ENCODE measurements at places on chromosomes 12 and 14.
A peak's percentile ranks its signal among the peaks of the same experiment; 100 is the strongest.

- H3K27me3 ChIP-seq, result peaks cover 34% of the 10 kb centered on the region
- H3K4me3 ChIP-seq, result no peak overlapping the region
- H3K36me3 ChIP-seq, result peaks cover 3% of the 10 kb centered on the region
- H3K4me1 ChIP-seq, result no peaks in the 10 kb centered on the region
- DNase-seq, result no peak
- no peak overlapping the region for H3K27ac ChIP-seq
Observed at GRCh38 chr14:81314443-81315175, 85.5 kb downstream of the STON2 start.

DNA sequence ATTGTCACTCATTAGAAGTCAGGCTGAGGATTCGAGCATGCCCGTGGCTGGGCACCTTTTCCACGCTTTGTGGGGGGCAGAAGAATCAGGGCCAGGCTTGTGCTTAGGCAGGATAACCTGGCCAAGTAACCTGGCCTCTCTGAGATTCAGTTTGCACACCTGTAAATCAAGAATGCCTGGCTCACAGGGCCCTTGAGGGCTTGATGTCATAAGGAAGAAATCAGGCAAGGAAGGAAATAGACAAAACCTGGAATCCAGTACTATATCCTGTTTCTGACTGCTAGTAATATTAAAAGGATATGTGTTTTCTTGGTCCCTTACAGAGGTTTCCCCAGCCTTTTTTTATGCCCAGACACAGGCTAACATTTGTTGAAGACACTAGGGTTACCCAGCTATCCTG is 91.9 kb downstream of the SAMD4A start:
- H3K27ac ChIP-seq, result no peak overlapping the region
- no peaks in the 10 kb centered on the region for H3K36me3 ChIP-seq
- H3K4me1 ChIP-seq, result no peaks in the 10 kb centered on the region
- H3K27me3 ChIP-seq, result peaks cover 90% of the 10 kb centered on the region
- DNase-seq, result no peak

DNA sequence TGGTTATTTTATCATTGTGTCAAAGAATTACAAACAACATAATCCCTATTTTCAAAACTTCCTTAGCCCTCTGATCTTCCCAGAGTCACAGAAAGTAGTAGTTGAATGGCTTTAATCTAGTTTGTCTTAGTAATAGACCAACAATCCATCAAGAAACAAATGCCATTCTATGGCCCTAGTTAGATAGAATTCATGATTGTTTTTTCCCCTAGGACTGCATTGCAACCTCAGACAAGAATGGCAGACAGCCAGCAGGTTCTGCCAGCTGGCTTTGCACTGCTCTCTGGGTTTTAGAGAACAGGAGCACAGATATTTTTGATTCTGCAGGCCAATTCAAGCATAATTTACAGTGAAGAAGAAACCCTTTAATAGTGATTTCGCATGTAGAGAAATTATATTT is 33.8 kb downstream of the SYT1 start:
- DNase-seq, result no peak
- no peak overlapping the region for H3K27ac ChIP-seq
- H3K4me1 ChIP-seq, result no peaks in the 10 kb centered on the region
- no peaks in the 10 kb centered on the region for H3K27me3 ChIP-seq

DNA sequence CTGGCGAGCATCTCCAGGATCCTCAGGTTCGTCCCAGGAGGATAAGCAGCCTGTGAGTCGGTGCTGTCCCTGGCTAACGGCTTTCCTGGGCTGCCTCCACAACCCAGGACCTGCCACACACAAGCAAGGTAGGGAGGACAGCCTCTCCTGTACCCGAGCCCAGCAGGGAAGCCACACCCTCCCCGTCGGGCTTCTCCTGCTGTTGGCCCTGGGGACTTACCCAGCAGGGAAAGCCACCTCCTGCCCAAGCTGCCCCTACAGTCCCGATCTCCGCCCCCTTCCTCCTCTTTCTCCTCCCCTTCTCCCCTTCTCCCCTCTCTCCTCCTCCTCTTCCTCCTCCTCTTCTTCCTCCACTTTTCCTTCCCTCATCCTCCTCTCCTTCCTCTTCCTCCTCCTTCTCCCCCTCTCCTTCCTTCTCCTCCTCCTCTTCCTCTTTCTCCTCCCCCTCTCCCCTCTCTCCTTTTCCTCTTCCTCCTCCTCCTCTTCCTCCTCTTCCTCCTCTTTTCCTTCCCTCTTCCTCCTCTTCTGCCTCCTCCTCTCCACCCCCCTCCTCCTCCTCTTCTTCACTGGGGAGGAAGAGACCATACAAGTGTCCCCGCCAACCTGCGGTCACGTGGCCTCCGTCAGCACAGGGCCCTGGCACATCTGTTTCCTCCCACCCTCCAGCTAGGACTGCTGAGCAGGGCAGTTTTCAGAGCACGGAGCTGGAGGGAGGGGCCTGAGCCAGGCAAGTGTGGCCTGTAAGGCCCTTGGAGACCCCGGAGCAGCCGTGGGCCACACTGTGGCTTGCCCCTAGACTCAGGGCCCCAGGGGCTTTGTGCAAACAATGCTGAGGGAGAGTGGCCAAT is 17.3 kb upstream of the RFLNA start:
- peaks cover 58% of the 10 kb centered on the region for H3K27me3 ChIP-seq
- H3K27ac ChIP-seq, result no peak overlapping the region
- H3K4me1 ChIP-seq, result no peaks in the 10 kb centered on the region
- H3K36me3 ChIP-seq, result no peaks in the 10 kb centered on the region
- no peak overlapping the region for H3K4me3 ChIP-seq

GRCh38 chr12:26817183-26817591 is 15.8 kb downstream of the ITPR2 start:
- no peak overlapping the region for H3K4me3 ChIP-seq
- no peak overlapping the region for H3K27ac ChIP-seq
- H3K36me3 ChIP-seq, result peaks cover 6% of the 10 kb centered on the region
- no peak for DNase-seq

GRCh38 chr14:54600717-54601109 is 33.8 kb downstream of the SAMD4A start:
- peaks cover 79% of the 10 kb centered on the region for H3K27me3 ChIP-seq
- no peaks in the 10 kb centered on the region for H3K4me1 ChIP-seq
- peaks cover 2% of the 10 kb centered on the region for H3K36me3 ChIP-seq
- no peak for DNase-seq
- no peak overlapping the region for H3K27ac ChIP-seq
- H3K4me3 ChIP-seq, result no peak overlapping the region

- DNase-seq, result no peak
- no peak overlapping the region for H3K4me3 ChIP-seq
- H3K27me3 ChIP-seq, result no peaks in the 10 kb centered on the region
- peaks cover 30% of the 10 kb centered on the region for H3K4me1 ChIP-seq
Observed at GRCh38 chr12:57044889-57045288, 5.0 kb downstream of the MYO1A start.

GRCh38 chr14:104157016-104157928 is 18.9 kb downstream of the KIF26A start:
- H3K27me3 ChIP-seq, result no peaks in the 10 kb centered on the region
- H3K27ac ChIP-seq, result no peak overlapping the region
- H3K4me1 ChIP-seq, result no peaks in the 10 kb centered on the region
- no peak for DNase-seq
- no peak overlapping the region for H3K4me3 ChIP-seq

GRCh38 chr12:43241986-43242385 is 310.0 kb downstream of the ADAMTS20 start:
- no peaks in the 10 kb centered on the region for H3K4me1 ChIP-seq
- no peaks in the 10 kb centered on the region for H3K36me3 ChIP-seq
- no peaks in the 10 kb centered on the region for H3K27me3 ChIP-seq
- no peak overlapping the region for H3K4me3 ChIP-seq
- H3K27ac ChIP-seq, result no peak overlapping the region

DNA sequence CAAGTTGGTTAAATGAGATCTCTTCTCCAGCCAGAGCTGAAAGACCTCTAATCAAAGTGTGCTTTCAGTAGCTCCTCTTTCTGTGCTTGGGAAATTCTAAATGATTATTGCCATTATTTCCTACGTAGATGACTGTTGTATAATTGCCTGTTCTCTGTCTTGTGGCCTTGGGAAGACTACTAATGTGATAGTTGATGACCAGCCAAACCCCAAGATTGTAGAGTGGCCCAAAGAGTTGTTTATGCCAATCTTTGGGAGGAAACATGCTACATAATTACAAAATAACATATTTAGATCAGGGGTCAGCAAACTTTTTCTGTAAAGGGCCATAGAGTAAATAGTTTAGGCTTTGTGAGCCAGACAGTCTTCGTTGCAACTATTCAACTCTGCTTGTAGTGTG is 135.1 kb upstream of the DIO2 start:
- H3K4me1 ChIP-seq, result no peaks in the 10 kb centered on the region
- no peaks in the 10 kb centered on the region for H3K27me3 ChIP-seq
- no peak overlapping the region for H3K27ac ChIP-seq
- H3K36me3 ChIP-seq, result no peaks in the 10 kb centered on the region
- no peak overlapping the region for H3K4me3 ChIP-seq

DNA sequence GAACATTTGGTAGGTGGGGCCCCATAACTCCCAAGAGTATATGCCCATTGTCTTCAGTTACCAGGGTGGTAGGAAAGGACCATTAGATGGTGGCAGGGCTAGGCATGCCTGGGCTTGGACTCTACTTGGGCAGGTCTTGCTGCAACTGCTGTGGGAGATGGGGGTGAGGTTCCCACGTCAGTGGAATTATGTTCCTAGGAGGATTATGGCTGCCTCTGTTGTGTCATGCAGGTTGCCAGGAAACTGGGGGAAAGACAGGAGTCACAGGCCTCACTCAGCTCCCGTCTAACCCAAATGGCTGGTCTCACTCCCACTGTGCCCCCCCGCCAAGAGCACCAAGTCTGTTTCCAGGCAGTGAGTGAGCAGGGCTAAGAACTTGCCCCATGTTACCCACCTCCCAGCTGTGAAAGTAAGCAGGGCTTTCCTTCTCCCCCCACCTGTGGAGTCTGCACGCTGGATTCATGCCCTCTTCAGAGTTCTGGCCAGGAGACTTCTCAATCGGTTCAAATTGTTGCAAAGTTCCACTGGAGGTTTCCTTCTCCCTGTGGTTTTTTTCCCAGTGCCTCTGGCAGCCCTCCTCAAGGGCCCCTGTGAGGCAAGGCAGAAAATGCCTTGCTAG is 337.5 kb downstream of the CCDC91 start:
- peaks cover 1% of the 10 kb centered on the region for H3K36me3 ChIP-seq
- no peak overlapping the region for H3K4me3 ChIP-seq
- DNase-seq, result no peak
- H3K27me3 ChIP-seq, result no peaks in the 10 kb centered on the region
- no peak overlapping the region for H3K27ac ChIP-seq
- H3K4me1 ChIP-seq, result peaks cover 19% of the 10 kb centered on the region

DNA sequence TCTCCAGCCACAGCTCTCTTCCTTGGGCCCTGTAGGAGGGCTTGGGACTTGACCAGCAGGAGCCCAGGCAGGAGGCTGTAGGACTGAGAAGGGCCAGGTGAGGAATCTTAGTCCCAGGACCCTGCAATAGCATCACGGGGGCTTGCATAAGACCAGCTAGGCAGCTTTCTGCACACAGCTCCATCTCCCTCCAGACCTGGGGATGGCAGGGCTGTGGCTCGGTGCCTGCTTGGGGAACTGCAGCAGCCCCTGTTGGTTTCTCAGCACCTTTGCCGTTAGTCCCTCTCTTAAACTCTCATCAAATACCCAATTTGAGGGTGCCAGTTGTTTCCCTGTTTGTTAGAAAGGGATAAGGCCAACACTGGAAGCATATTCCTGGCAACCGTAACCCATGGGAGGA is 14.3 kb downstream of the DIO3 start:
- H3K27me3 ChIP-seq, result peaks cover 32% of the 10 kb centered on the region
- DNase-seq, result no peak
- H3K36me3 ChIP-seq, result no peaks in the 10 kb centered on the region
- no peak overlapping the region for H3K4me3 ChIP-seq
- no peaks in the 10 kb centered on the region for H3K4me1 ChIP-seq

GRCh38 chr14:23121361-23121771 is 2.3 kb upstream of the CEBPE start:
- DNase-seq, result no peak
- H3K4me3 ChIP-seq, result peak overlapping the region; percentile 42
- peaks cover 17% of the 10 kb centered on the region for H3K4me1 ChIP-seq
- H3K27me3 ChIP-seq, result peaks cover 10% of the 10 kb centered on the region

- peak overlapping the region; percentile 35 for H3K27ac ChIP-seq
- no peaks in the 10 kb centered on the region for H3K4me1 ChIP-seq
- H3K27me3 ChIP-seq, result no peaks in the 10 kb centered on the region
- H3K36me3 ChIP-seq, result peaks cover 37% of the 10 kb centered on the region
Observed at GRCh38 chr12:101375573-101375972, 32.0 kb downstream of the ARL1 start.

GRCh38 chr12:20631711-20632110 is 63.4 kb upstream of the SLCO1C1 start:
- no peaks in the 10 kb centered on the region for H3K27me3 ChIP-seq
- no peak for DNase-seq
- no peak overlapping the region for H3K4me3 ChIP-seq
- H3K4me1 ChIP-seq, result no peaks in the 10 kb centered on the region
- H3K36me3 ChIP-seq, result no peaks in the 10 kb centered on the region
- H3K27ac ChIP-seq, result no peak overlapping the region

GRCh38 chr14:89137526-89138163 is 279.4 kb downstream of the FOXN3 start:
- no peak overlapping the region for H3K4me3 ChIP-seq
- no peaks in the 10 kb centered on the region for H3K27me3 ChIP-seq
- H3K27ac ChIP-seq, result no peak overlapping the region

DNA sequence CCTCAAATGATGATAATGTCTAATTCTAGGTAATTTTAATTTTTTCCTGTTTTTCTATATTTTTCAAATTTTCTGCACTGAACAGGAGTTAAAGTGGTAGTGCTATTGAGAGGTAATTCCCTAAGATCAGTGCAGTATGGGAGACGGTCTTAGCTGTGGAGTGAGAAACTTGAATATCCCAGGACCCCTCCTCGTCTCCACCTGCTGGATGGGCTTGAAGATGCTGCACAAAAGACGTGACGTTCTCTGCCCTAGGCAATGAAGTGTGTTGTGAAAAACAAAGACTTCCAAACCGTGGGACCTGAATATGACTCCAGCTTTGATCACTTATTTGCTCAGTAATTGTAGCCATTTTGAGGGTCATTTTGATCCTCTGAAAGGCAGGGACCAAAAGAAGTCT is 298.1 kb downstream of the VRK1 start:
- no peak overlapping the region for H3K27ac ChIP-seq
- DNase-seq, result no peak
- no peaks in the 10 kb centered on the region for H3K27me3 ChIP-seq
- H3K4me1 ChIP-seq, result no peaks in the 10 kb centered on the region
- peaks cover 2% of the 10 kb centered on the region for H3K36me3 ChIP-seq
- no peak overlapping the region for H3K4me3 ChIP-seq

Measured in central memory CD8-positive, alpha-beta T cell (primary cell).